KG1 (cell line): ENCODE measurements at places on chromosomes 13 and 19.
A peak's percentile ranks its signal among the peaks of the same experiment; 100 is the strongest.

GRCh38 chr19:19410553-19411550, 5.4 kb downstream of the GATAD2A start:
- DNase-seq: no peak

DNA sequence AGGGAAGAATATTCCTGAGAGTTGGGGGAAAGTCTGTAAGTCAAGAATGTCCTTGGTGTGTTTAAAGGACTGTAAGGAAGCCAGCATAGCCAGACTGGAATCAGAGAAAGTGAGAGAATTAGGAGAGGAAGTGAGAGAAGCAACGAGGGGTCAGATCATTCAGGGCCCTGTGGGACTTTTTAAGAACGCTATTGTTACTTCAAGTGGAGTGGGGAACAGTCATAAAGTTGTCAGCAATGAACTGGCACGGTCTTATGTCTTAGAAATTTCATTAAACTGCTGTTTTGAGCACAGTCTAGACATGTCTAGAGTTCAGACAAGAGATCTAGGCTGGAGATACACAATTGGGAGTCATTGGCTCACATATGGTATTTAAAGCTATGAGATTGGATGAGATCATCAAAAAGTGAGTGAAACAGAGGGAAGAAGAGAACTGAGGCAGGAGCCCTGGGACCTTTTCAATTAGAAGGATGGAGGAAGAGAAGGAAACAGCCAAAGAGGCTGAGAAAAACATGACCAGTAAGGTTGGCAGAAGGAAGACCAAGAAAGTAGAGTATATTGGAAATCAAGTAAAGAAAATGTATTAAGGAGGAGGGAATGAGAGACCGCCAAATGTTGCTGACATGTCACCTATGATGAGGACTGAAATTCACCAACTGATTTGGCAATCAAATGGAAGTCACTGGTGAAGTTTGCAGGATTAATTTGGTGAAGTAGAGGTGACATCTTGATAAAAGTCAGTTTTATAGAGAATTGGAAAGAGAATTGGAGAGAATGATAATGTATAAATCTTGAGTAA, 263.5 kb downstream of the GPC5 start:
- no peak for DNase-seq

- DNase-seq: no peak
Measured at GRCh38 chr13:52783943-52784342, 44.3 kb upstream of the CNMD start.

- DNase-seq: no peak
Measured at GRCh38 chr19:36041831-36042230, 9.2 kb upstream of the CLIP3 start.

- no peak for DNase-seq
Measured at GRCh38 chr13:60936281-60936680, 479.4 kb downstream of the PCDH20 start.

DNA sequence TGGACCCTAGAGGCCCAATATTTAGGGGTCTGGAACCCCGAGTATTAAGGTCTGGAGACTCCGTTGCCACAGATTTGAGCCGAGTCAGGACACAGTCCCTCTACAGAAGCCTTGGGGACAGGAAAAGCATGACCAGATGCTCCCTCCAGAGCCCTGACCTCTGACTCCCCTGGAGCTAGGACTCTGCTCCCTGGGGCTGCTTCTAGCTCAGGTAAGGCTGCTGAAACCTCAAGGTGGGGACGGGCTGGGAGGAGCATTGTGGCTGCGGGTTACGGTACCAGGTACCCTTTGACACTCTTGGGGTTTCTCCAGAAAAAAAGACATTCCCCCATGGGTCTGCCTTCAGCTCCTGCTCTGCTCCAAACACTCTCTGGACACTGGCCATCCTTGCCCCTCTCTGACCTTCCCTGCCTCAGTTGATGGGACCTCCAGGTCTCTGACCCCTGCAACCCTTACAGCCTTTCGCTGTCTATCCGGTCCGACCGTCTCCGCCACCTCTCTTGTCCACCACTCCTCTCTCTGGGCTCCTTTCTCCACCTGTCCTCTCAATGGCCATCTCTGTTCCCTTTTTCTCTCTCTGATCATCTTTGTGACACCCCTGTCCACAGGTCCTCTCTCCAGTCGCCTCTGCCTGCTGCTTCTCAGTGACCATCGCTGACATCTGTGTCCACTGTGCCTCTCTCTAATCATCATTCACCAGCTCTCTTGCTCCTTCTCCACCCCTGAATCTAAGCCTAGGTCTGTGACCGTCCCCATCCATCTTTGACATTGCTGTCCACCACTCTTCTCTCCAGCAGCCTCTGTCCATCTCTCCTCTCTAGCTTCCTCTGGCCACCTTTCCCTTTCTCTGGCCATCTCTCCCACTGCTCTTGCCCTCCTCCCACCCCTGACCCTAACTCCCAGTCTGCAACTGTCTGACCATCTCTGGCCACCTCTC, 1.4 kb downstream of the LRFN3 start:
- no peak for DNase-seq

GRCh38 chr19:1863638-1864479, 480 bp upstream of the KLF16 start:
- peak; percentile 92 for DNase-seq
